ENCODE measurements at places on chromosomes 5 and 9.

DNA sequence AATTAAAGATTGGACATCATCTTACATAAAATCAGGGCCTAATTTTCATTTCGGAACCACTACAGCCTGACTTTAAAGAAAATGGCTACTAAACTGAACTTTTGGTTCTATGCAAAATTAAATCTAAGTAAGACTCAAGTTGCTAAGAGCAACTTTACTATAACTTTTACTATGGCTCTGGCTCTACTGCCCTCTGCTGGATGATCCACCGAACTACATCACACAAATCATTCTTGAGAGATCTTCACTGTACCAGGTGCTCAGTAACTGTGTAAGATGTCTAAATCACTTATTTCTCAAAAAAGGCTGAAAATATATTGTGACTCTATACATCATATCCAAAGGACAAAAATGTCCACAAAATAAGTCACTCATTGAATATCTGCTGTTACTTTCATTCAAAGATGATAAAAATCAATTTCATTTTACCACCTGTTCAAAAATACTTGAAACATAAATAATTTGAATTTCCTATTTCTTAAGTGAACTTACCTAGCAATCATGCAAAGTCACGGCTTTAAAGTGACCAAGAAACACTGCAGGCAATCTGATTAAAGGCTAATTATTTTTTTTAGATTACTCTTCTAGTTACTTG lies 13.5 kb downstream of the MOCS2 start:
- peak; percentile 35 for DNase-seq

GRCh38 chr9:87498046-87498810 lies 561 bp downstream of the DAPK1 start:
- peak; percentile 68 for DNase-seq

GRCh38 chr9:86695910-86696424 lies 251.3 kb downstream of the GAS1 start:
- DNase-seq, result no peak

DNA sequence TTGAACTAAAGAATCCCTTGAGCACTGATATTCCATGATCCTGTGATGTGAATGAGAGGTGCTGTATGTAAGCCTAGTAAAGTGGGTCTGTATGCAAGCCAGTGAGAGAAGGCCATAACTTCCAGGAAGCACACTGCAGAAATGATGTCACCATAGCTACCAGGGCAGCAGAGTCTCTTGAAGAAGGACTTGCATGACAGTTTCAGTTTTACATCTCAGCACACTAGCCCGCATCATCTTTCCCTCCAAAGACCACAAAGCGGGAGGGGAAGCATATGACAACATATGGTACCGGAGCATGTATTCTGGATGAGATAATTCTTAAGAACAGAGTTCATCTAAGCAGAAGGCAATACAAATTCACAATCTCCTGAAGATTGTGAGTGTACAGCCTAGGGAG lies 37.6 kb upstream of the MAST4 start:
- no peak for DNase-seq

GRCh38 chr5:1668141-1668721 lies 131.4 kb downstream of the MRPL36 start:
- no peak for DNase-seq

DNA sequence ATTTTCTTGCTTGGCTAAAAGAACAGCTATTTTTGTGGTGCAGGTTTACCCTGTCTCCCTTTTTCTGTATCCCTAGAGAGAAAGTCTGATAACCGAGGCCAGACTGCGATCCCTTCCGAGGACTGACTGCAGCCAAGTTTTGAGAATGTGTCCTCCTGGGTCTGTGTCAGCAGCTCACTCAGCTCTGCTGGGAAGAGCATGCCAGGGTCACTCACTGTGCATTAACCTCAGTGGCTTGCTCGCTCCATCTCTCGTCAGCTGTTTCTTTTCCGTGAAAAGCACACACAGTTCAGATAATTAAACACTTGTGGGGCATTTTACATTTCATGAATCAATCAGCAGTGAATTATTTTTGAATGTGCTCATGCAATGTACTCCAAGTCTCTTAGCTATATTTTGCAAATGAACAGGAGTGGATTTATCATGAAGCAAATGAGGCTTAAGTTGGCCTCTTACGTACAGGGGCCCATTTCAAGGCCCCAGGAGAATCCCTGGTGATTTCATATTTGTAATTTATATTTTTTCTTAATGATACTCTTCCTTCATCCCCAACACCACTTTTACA lies 252.1 kb downstream of the SMARCA2 start:
- DNase-seq, result no peak

- DNase-seq, result no peak
These were observed 290.6 kb downstream of the FER start for GRCh38 chr5:109038209-109038840.

GRCh38 chr5:96254980-96255691 lies 177.9 kb downstream of the PCSK1 start:
- no peak for DNase-seq

GRCh38 chr5:121693864-121694263 lies 157.8 kb upstream of the FTMT start:
- no peak for DNase-seq

- no peak for DNase-seq
These were observed 1.8 kb downstream of the EGR1 start for GRCh38 chr5:138466900-138467710.
